Cardiac septum (tissue), 1 donor: ENCODE measurements at places on chromosomes 6 and 20.
A peak's percentile ranks its signal among the peaks of the same experiment; 100 is the strongest.

DNA sequence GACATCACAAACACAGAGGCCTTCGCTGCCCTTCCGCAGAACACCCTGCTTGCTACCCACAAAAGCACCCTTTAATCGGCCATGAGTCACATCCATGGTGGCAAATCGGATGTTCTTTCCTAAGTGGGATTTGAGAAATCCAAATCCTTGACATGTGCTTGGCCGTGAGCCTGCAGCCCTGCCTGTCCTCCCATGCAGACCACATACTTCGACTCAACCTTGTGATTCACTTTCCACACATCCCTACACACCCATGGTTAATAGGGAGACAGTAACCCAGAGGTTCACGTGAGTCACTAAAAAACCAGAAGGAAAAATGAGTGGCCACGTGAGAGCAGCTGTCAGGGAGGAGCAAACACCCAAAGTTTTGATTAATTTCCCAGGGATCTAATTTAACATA, 19.4 kb downstream of the RAMACL start:
- no peak for DNase-seq

GRCh38 chr20:34815636-34816035, 9.8 kb downstream of the NCOA6 start:
- no peak for DNase-seq

DNA sequence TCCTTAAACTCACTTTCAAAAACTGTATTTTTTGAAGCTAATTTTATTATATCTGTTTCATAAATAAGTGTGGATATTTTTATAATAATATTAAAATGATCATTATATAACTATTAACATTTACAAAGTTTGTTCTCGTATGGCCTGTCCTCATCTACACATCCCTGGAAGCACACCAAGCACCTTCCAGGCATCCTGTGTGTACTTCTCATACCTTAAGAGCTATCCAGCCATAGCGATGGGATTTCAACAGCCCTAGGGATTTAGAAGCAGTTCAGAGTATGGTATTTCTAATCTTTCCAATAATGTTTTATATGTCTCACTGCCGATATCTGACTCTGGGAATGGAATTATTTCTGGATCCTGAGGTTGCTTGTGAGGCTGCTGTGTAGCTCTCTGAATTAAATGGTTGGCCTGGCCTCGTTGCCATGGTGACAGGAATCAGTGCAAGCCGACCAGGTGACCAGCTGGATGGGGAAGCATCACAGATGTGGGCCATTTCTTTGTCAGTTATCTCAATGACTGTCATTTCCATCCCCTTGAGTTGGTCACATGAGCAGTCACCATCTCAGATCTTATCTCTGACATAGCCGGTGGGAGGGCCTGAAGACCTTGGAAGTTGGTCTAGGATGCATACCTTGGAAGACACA, 265.2 kb upstream of the RIN2 start:
- no peak for DNase-seq

- DNase-seq: no peak
Observed at GRCh38 chr6:123994168-123994567, 190.5 kb downstream of the NKAIN2 start.

- no peak for DNase-seq
Observed at GRCh38 chr20:35369804-35370203, 42.0 kb downstream of the UQCC1 start.

DNA sequence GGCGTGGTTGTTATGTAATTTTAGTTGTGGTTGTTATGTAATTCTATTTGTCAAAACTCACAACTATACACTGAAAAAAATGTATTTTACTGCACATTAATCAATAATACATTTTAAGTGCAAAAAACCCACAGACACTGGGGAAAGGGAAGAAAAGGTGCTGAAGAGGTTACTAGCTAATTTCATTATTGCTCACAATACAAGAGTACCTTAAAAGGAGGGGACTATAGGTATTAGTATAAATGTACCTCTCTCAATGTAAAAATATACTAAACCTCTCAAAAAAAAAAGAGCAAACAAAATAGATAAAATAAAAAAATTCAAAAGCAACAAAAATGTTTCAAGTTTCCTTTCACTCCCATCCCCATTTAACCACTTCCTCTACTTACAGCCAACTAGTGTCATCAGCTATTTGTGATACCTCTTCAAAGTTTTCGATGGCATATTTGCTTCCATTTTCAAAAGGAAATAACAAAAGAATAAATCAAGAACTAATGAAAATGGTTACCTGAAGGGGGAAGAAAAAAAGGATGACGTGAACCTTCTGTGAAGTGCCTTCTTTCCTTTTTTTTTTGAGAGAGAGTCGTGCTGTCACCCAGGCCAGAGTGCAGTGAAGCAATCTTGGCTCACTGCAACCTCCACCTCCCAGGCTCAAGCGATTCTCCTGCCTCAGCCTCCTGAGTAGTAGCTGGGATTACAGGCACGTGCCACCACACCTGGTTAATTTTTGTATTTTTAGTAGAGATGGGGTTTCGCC, 30.2 kb downstream of the RANBP9 start:
- DNase-seq: no peak

DNA sequence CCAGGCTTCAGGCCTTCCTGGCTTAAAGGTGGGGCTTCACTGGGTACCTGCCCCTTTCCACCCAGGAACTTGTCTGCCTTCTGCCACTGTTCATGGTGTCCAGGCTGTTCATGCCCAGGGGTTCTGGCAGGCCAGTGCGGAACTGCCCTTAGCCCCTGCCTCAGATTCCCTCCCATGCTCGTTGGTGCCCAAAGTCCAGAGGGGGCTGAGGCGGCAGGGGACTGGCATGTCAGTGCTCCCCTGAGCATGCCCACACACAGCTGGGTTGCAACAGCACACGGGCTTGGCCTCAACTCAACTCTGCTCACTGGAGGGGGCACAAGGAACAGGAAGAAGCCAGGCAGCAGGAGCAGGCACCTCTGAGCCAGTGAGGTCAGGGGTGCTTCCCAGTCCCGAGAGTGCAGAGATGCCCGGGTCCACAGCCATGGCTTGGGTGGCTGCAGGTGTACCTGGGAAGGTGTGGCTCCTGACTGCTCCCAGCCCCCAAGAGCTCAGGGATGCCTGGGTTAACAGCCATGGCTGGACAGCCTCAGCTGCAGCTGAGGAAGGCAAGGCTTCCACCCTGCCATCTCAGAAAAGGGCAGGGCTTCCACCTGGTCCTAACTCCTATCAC, 845.9 kb downstream of the EYS start:
- DNase-seq: no peak

DNA sequence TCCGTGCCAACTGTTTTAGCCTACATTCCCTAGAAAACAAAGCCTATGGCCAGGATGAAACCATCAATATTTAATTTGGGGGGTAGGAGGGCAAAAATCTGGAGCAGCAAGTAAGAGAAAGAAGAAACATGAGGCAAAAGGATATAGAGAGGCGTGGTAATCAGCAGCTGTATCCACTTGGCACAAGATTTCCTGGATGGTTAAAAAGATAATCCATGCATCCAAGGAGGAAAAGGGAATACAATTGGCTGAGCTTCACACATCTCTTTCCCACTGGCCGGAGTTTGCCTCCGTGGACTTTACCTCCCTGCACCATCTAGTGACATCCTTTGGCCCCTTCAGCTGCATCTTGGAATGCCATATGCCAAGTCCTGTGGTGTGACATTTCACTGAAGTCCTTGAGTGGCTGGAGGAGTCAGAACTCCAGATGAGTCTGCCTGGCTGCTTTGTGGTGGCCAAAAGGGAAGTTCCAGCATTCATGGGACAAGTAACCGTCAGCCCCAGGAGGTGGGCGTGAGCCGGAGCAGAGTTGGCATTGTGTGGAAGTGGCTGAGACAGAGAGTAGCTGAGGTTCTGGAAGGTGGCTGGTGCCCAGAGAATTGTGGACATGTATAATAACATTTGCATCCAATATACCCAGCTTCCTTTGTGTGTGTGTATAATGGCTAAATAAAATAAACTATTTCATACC, 13.7 kb upstream of the TMX4 start:
- no peak for DNase-seq

- DNase-seq: no peak
Observed at GRCh38 chr20:32649697-32650400, 23.9 kb downstream of the C20orf203 start.

- no peak for DNase-seq
Observed at GRCh38 chr6:153131037-153131981, at the start of gene RGS17. Gene RGS17 (minus strand): TSS chr6:153131282. CDS start chr6:153044018, 87,264 bp downstream.

DNA sequence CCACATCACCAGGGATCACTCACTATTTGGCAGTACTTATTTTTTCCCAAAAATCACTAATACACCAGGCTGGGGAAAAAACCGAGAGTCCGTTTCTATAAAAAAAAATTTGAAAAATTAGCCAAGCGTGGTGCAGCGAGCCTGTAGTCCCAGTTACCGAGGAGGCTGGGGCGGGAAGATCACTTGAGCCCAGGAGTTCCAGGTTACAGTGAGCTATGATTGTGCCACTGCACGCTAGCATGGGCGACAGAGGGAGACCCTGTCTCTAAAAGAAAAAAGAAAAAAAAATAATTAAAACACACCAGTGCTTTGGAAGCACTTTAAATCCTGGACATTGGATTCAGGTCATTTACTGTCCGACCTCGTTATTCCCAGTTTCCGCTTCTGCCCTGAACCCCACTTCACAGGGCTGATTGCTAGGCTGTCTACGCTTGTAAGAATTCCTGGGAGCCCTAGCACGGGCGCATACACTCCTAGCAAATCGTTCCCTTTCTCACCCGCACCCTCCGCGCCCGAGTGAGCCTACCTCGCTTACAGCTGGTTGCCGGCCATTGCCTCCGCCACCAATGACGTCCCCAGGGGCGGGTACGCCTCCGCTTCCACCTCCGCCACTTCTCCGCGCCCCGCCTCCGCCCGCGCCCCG, at the start of gene TPMT:
TSS of gene TPMT (minus strand) at position 571 of the 643 bp plus-strand sequence. CDS start 5,950 bp downstream, outside the sequence.
- DNase-seq: no peak

GRCh38 chr6:74892091-74892490, 313.8 kb downstream of the COL12A1 start:
- DNase-seq: no peak

DNA sequence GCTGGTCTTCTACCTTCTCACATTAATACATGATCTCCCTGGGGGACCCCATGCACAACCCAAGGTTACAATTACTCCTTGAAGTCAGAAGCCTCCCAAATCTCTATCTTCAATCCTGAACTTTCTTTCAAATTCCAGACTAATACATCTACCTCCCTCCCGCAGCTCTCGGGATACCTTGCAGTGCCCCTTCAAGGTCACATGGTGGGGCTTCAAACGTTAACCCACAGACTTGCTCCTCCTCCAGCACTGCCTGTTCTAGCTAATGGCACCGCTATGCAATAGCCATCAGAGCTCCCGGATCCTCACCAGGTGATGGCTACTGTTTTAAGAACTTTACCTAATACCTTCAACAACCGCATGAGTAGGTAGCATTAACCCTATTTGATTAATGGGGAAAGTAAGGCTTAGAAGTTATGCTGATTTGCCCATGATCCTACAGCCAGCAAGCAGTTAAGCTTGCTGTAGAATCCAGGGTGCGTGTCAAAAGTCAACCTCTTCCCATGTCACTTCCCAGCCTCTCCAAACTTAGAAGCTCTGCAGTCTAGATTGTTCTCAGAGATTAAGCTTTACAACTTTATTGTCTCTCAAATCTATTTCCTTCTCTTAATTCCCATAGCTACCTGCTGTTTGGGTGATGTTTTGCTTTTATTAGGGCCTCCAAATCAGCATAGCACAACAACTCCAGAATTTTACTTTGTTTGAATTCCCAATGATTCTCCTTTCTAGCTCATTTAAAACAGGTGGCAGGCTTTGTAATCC, 44.7 kb downstream of the PLAGL1 start:
- DNase-seq: no peak

GRCh38 chr6:129645106-129645829, 64.7 kb downstream of the ARHGAP18 start:
- no peak for DNase-seq

DNA sequence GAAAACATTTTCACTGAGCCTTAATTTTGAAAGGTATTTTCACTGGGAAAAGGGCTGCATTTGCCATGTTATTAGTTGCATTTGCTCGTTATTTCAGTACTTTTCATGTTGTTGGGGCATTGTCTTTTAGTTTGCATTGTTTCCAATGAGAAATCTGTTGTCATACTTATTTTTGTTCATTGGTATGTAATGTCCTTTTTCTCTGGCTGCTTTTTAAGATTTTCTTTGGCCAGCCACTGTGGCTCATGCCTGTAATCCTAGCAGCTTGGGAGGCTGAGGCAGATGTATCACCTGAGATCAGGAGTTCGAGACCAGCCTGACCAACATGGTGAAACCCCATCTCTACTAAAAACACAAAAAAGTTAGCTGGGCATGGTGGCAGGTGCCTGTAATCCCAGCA, 379.9 kb downstream of the SAMD5 start:
- DNase-seq: no peak

DNA sequence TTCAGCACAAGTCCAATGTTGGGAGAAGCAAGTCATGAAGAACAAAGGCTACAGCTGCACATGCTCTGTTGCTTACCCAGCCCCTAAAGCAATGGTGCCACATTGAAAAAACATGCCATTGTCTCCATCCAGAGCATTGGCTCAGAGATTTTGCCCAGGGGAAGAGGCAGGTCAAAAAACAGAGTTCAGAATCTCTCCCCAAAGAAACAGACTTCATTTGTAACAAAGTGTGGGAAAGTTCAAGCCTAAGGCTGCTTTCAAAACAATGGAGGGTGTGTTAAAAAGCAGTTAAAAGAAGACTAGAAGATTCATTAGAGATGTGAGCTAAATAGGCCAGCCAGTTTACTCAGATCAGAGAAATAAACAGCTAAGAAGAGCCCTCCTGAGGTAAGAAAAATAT, 63.6 kb downstream of the DZANK1 start:
- DNase-seq: no peak

- DNase-seq: no peak
Observed at GRCh38 chr6:74632196-74632875, 573.5 kb downstream of the COL12A1 start.

GRCh38 chr20:52837378-52837777, 134.8 kb upstream of the TSHZ2 start:
- no peak for DNase-seq

- DNase-seq: no peak
Observed at GRCh38 chr20:40978761-40979160, 49.9 kb upstream of the TOP1 start.

GRCh38 chr20:14142171-14142570, 146.9 kb downstream of the MACROD2 start:
- DNase-seq: no peak

DNA sequence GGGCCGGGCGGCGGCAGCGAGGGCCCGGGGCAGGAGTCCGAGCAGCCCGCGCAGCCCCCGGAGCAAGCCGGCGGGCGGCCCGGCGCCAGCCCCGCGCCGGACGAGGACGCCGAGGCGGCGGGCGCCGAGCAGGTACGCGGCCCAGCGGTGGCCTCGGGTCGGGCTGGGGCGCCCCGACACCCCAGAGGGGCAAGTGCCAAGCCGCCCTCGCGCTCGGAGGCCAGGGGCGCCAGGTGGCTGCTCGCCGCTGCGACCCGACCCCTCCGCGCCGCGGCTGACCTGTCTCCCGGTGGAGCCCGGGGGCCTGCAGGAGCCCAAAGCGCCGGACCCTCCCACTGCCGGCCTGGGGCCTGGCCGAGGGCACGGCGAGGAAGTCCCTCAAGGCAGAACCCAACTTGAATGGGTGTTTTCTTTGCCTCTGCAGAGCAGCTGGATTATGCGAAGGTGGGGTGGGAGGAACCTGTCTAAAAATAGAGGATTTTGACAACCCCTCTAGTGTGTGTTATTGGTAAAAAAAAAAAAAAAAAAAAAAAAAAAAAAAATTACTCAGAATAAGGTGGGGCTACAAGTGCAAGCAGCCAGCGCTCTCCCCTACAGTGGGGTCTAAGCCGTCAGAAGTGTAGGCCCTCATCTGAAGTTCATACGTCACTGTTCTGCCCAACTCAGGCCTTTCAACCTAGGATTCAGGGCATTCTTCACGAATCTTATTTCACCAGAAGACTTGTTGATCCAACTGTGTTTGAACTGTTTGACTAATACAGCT, 609 bp downstream of the OGFRL1 start:
- DNase-seq: peak; percentile 80

- DNase-seq: no peak
Observed at GRCh38 chr6:100229512-100229911, 235.2 kb downstream of the SIM1 start.
